CD4-positive, alpha-beta T cell treated with Interferon alpha-2 for 1 hour (primary cell): ENCODE measurements at places on chromosomes 2 and 18.

- DNase-seq, result peak; percentile 47
Measured at GRCh38 chr2:203710226-203710625, 3.8 kb downstream of the CD28 start.

DNA sequence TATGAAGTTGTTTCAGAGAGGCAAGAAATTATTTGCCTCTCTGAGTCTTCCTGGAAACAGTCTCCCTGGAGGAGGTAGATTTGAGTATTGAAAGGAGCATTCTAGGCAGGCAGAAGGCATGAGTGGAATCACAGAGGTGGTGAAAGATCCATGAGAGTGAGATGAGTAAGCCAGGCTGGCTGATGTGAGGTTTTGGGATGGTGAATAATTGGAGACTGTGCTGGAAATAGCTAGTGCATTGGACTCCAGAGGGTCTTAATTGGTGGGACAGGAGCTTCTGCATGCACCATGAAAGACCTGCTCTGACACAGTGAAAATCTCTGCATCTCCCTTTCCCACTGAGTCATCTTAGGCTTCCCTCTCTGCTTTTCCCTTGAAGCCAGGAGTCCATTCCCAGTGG, 46.3 kb downstream of the CDC42EP3 start:
- DNase-seq, result no peak

DNA sequence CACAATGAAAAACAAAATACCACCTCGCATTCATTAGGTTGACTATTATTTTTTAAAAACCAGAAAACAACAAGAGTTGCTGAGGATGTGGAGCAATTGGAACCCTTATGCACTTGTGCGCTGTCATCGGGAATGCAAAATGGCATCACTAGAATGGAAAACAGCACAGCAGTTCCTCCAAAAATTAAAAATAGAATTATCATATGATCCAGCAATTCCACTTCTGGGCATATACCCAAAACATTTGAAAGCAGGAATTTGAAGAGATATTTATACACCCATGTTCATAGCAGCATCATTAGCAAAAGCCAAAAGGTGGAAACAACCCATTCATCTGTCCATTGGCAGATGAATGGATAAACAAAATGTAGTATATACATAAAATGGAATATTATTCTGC, 11.9 kb upstream of the NMUR1 start:
- DNase-seq, result no peak

GRCh38 chr18:59276047-59276446, 2.8 kb upstream of the RAX start:
- DNase-seq, result no peak

DNA sequence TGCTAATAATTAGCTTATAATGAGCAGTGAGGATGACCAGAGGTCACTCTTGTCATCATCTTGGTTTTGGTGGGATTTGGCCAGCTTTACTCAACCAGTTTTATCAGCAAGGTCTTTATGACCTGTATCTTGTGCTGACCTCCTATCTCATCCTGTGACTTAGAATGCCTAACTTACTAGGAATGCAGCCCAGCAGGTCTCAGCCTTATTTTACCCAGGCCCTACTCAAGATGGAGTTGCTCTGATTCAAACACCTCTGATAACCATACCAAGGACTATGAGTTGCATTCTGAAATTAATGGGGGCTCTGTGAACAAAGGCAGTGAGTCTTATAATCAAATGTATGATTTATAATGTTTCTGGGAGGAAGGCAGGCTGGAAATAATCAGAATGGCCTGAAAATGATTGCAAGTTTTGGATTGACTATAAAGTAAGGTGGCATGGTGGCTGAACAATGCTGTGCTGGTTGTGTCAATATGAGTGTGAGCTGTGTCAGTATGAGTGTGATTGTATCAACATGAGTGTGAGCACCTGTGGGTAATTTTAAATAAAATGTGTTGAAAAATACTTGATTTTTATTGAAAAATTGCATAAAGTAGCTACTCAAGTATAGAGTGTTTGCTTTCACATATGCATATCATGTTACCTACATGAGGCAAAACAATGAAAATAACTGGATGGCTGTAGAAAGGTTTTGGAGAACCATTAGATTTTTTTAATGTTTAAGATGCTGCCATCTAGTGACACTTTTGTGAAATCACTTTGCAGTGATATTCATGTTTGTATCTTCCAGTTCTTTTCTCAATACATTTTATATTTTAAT, 103.0 kb downstream of the KYNU start:
- DNase-seq, result peak; percentile 4

- DNase-seq, result no peak
Measured at GRCh38 chr2:37782721-37783371, 111.4 kb upstream of the CDC42EP3 start.
